Kidney (tissue), 22 donors: ENCODE measurements at places on chromosomes 11 and 22. TPM values are rescaled to one million over a fixed set of nuclear protein-coding genes. Genes with fewer than 3 reads are reported as not detected.
A peak's percentile ranks its signal among the peaks of the same experiment; 100 is the strongest.

DNA sequence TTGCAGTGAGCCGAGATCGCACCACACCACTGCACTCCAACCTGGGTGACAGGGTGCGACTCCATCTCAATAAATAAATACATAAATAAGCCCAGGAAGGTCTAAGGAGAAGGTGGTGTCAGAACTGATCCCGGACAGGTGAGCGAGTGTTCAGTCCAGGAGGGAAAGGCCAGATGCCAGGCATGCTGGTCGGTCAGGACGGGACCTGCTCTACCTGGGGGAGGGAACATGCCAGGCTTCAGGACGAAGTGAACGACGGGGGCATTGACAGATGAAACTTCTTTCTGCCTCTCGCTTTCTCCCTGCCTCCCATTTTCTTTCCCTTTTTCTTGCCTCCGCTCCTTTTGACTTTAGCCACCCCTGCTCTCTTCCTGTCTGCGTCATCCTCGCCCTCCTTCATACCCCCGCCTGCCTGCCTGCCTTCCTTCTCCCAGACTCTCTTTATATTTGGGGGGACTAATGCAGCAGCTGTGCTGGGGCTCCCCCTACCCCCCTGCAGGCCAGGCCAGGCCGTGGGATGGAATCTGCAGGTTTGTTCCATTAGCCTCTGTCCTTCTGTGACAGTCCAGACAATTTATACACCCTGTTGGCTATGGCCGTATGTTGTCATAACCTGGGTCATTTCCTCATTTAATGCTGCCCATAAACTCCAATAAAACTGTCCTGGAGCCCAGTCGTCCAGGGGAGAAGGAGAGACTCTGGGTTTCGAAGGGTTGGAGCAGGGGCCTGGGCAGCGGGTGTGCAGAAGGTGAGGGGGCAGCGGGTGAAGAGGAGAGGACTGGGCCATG lies 209.2 kb upstream of the TBCEL start:
- no peak for DNase-seq

- DNase-seq = no peak
These were observed 17.3 kb downstream of the RPL27A start for GRCh38 chr11:8699903-8700302.

DNA sequence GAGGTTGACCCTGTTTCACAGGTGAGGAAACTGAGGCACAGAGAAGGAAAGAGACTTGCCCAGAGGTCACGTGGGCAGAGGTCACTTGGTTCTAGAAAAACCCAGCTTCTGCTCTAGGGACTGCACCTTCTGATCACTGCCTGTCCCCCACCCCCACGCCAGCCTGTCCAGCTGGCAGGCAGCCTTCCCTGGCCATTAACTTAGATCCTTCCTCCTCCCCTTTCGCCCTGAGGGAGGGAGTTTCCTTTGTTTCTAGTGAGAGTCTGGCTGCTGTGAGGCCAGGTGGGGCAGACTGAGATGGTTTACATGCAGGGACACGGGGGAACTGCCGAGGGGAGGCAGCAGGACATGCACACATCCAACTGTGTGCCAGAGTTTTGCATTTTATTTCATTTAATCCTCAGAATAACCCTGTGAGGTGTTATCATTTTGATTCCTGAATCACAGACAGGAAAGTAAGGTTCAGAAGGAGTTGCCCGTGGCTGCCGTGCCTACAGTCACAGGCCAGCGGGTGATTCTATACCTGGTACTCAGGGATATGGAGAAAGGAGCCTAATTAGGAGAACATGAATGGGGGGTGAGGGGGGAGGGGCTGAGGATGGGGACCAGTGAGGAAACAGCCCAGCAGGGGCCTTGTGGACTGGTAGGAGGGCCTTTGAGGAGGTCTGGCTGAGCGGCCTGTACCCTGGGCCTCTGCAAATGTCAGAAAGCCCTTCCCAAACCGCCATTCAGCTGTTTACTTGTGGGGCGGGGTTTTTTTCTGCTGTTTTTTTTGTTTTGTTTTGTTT lies 3.4 kb downstream of the FAM83F start:
- DNase-seq = peak; percentile 88

- no peak for DNase-seq
These were observed 29.8 kb downstream of the THOC5 start for GRCh38 chr22:29523761-29524160.

- no peak for DNase-seq
These were observed 349.9 kb upstream of the ANO3 start for GRCh38 chr11:25981998-25982397.

LAYN gene
- 4.8 TPM for polyA plus RNA-seq

ENDOD1 gene
- polyA plus RNA-seq = 19.3 TPM
